DND-41 (cell line): ENCODE measurements at places on chromosomes 5 and 9.

- no peak for DNase-seq
Measured at GRCh38 chr5:758698-759053, 25.9 kb downstream of the ZDHHC11B start.

GRCh38 chr9:96555567-96556386, 63.9 kb downstream of the CDC14B start:
- DNase-seq = no peak

DNA sequence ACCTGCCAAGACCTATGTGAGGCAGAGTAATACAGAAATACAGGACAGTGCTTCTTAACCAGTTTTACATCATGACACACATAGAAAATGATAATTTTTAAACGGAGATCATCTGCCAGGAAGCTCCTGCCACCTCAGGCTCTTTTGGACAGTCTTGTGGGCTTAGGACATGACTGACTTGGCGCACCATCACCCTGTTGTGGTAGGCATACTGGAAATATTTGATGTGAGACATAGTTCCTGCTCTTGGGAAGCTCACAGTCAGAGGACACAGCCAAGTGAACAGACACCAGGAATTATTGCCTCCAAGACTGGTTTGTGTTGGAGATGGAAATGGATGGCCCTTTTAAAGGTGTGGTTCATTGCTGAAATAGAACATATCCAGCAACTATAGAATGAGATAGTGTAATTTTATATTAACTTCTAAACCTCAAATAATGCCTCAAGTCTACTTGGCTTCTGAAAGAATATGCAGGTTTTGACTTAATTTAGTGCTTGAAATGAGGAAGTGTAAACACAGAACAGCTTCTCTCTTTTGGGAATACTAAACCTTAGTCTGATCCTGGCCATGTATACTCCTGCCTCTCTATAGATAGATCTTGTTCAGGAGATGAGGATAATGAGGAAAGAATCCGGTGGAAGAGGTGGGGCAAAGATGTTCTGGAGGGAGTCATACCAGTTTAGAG, 19.7 kb downstream of the CPEB4 start:
- no peak for DNase-seq

GRCh38 chr9:121921444-121921843, 171.7 kb downstream of the TTLL11 start:
- DNase-seq = no peak

DNA sequence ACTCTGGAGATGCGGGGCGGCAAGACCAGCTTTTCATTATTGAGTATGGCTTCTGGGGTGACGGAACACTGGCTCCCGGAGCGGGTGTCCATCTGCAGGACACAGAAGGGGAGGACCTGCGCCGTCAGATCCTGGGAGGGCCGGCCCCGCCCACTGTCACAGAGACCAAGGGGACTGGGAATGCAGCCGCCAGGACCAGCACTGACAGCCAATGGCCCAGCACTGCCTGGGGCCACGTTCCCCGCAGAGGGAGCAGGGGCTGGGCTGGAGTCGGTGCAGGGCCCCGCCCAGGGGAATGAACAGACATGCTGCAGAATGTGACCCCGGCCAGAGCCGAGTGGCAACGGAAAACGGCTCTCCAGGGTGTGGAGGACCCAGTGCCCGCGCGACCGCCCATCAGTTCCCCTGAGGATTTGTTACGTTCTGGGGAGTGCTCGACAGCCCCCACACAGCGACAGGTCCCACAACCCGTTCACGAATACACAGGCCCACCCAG, at the start of gene ZDHHC11:
ZDHHC11 (minus strand) TSS at position 476 of the 496 bp plus-strand sequence; CDS start at position 92, 384 bp downstream.
- no peak for DNase-seq

DNA sequence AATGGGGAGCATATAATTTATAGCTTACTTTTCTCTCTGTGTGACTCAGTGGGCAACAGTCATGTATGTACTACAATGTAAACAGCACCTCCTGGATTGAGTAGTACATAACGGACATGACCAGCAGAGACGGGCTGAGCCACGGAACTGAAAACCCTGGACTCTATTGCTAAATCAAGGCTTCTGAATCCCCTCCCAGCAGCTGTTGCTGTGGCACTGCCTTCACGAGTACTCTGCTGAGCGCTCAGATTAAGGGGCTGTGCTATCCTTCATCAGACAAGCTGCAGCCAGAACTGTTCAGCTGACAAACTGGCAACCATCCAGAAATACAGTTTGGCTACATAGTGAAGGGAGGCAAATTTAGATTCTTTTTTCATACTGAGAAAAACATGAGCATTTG, 131.3 kb upstream of the CCDC180 start:
- DNase-seq = no peak

DNA sequence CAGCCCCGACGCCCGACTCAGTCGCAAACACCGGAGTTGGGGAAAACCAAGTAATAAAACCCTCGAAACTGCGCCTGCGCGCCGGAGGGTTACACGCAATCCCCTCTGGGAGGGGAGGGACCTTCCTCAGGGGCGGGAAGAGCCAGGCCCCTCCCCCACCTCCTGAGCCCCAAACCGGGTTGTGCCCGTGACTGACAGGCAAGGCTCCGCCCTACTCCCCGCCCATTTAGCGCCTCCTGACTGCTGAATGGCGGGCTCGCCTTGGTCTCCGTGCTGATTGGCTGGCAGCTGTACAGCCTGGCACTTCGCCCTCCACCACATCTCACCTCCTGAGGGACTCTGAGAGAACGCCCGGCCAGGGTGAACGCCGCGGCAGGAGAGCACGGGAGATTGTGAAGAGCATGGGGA, at the start of gene PRDM9:
PRDM9 (plus strand) TSS at position 332 of the 408 bp plus-strand sequence. CDS start 1,425 bp downstream, outside the sequence.
- no peak for DNase-seq

- no peak for DNase-seq
Measured at GRCh38 chr5:75706016-75706415, 11.2 kb downstream of the POC5 start.

GRCh38 chr9:78150312-78150982, 85.4 kb upstream of the CEP78 start:
- DNase-seq = no peak

GRCh38 chr5:143206196-143207053, 197.1 kb downstream of the NR3C1 start:
- DNase-seq = no peak

DNA sequence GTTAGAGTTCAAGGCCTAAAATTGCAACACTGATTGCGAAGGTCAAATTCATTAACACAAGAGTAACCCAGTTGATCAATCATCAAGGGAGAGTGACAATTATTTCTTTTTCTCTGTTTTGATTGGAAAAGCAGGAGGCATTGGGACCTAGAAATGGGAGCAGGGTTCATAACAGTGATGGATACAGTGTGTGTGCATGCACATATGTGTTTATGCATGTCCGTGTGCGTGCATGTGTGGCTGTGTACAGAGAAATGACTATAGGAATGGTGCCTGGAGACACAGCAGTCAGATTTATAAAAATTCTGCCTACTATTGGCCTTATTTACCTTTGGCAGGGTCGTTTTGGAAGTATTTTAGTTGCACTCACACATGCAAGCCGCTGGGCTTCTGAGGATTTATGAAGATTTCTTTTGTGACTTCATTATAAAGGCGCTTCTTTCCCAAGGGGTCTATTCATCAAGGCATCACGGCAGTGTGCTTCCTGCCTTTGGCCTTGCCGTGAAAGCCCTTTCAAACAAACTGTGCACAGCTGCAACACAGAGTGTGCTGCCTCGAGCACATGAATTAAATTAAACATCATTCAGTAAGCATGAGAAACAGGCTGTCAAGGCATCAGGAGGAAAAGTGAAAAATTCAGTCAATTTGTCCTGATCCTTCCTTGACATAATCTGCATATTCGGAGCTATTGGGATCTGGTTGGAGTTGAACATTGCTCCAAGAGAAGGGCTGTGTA, 122.8 kb upstream of the PUM3 start:
- DNase-seq = no peak

DNA sequence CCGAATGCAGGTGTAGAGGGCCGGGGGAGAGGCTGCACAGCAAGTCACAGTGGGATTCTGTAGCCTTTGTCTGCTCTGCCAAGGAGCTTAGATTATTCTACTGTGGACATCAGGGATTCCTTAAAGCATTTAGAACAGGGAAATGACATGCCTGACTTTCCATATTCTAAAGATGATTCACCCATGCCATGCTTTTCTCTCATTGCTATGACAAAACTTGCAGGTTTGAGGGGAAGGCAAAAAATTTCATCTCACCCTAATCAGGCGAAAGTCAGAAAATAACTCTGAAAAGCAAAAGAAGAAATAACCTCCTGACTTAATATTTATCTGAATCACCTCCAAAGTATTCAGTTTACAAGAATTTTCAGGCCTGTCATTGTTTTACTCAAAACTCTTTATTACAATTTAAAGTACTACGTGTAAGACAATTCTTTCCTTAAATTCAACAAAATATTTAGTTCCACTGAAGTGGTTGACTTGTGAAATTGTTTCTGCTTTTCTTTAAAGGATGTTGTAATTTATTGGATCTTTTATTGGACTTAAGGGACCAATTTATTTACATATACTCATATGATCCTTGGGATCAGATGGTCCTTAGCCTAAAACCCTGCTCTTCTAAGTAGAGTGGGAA, 30.0 kb upstream of the GAS1 start:
- DNase-seq = no peak

DNA sequence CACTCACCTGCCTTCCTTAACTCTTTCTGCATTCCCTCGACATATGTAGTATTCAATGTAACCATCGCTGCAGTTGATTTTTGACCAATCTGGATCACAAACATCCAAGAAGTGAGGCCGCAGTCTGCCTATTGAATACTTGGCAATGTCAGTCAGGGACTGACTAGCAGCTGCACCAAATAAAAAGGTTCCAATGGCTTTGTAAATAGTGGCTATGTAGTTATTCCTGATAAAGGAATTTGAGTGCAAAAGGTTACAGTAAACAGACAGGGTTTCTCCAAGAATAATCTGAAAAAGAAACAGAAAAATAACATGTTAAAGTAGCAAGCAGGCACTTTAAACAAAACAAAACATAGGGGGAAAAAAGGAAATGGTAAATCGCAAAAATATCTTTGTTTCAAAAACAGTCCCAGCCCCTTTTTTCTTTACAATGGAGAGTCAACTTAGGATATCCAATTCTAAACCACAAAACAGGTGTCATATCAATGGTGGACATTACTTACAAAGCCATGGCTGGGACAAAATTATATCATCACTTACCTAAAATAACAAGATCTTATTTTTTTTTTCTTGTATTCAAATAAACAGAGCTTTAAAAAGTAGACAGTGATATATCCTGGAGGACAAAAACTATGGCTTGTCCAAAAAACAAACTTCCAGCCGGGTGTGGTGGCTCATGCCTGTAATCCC, 66.8 kb downstream of the PLPP1 start:
- no peak for DNase-seq

GRCh38 chr5:143987751-143988560, 176.0 kb downstream of the HMHB1 start:
- no peak for DNase-seq

DNA sequence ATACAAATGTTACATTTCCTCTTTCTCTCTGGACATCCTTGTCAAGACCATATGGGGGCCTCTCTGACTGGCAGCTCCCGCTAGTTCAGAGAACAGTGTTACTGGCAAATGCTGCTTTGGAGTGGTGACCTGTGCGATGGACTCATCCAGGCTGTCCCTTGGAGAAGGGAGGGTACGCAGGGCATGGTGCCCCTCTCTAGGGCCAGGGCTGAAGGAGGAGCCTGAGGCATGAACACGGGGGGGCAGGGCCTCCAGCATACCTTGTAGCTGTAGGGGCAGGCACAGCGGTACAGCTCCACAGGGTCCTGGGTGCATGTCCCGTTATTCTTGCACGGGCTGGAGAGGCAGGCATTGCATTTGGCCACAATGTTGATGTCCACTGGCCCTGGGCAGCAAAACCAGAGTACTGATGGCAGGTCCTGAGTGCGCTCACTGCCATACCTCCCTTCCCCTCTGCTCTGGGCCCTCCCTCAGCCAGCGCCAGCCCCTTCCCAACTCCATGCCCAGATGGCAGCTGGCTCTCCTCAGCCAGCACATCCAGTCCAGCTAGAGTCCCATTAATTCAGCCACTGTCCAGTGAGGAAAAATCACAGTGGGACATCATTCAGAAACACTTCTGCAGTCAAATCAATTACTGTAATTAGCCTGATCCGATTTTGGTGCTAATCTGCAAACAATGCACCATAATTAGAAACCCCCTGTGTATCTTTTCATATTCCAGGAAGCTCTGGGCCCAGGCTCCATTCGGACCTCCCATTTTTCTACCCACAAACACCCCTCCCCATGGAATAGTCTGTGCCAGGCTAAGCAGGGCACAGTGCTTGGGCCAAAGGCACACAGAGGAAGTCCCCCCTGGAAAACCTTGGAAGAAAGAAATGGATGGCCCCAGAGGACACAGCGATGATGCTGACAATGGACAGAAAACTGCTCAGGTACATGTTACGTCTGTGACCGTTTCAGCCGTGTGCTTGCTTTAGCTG, 128.8 kb upstream of the PANK3 start:
- DNase-seq = no peak

GRCh38 chr5:17129093-17129849, 88.2 kb upstream of the BASP1 start:
- DNase-seq = no peak

- DNase-seq = no peak
Measured at GRCh38 chr5:113807427-113807991, 294.0 kb downstream of the YTHDC2 start.

- no peak for DNase-seq
Measured at GRCh38 chr9:137881591-137882505, 4.3 kb downstream of the CACNA1B start.

- no peak for DNase-seq
Measured at GRCh38 chr9:134441227-134442084, 115.2 kb downstream of the RXRA start.

- DNase-seq = peak; percentile 55
Measured at GRCh38 chr5:141753971-141754713, 72.1 kb upstream of the ARAP3 start.

DNA sequence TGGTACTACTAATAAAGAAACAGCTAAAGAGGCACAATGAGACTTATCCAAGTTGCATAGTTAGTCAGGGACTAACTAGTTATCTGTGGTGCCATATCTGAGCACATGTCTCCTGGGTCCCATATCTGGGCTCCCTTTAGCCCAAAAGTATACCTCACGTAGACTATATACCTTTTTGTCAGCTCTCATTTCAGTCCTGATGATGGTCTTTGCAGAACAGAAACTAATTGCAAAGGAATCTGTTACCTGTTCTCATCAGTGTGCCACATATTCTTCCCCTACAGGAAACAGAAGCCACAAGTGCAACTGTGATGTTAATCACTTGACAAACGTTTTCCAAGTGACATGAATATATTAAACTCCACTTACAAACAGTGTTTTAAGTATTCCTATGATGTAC, 395.2 kb downstream of the KIAA0825 start:
- no peak for DNase-seq

- DNase-seq = no peak
Measured at GRCh38 chr9:96440671-96441199, 9.2 kb upstream of the HABP4 start.
